ENCODE measurements at places on chromosomes 12 and 14.

DNA sequence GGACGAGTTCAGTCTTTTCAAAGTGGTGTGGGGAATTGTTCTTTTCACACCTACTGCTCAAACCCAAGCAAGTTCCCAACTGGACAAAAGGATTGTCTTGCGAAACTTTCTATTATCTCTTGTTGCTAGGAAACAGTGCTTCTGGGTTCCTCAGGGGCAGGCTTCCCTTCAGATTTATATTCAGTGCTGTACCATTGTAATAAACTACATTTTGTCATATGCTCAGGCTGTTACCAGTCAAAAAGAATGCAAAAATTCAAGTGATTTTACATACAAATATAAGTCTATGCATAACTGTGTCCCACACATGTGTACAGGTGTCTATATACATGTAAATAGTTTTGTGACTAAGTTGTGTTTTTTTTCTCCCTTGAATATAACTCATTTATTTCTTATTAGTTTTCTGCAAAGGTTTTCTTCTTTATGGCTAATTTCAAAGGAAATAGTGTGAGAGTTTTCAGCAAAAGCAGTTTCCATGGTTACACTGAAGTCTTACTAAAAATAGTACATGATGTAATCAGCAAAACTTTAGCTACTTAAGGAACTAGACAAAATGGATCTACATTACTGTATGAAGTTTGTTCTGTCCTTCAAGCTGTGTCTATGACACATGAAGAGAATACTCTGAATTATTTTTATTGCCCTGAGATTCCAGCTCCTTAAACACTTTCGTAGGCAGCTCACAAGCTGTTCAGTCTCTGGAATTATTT lies 430.2 kb upstream of the TMPO start:
- no peak for DNase-seq

- DNase-seq, result no peak
Observed at GRCh38 chr12:50387487-50387886, 8.9 kb downstream of the FAM186A start.

- DNase-seq, result no peak
Observed at GRCh38 chr14:103690332-103690731, 24.9 kb downstream of the XRCC3 start.

DNA sequence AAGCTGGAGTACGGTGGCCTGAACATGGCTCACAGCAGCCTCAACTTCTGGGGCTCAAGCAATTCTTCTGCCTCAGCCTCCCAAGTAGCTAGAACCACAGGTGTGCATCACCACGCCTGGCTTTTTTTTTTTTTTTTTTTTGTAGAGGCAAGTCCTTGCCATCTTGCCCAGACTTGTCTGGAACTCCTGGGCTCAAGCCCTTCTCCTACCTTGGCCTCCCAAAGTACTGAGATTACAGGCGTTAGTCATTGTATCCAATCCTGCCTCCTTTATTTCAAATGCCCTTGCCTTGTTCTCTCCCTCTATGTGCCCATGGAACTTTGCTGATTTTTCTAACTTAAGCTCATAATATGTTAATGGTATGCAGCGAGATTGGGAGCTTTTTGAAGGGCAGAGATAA lies 49.2 kb upstream of the PRICKLE1 start:
- no peak for DNase-seq

DNA sequence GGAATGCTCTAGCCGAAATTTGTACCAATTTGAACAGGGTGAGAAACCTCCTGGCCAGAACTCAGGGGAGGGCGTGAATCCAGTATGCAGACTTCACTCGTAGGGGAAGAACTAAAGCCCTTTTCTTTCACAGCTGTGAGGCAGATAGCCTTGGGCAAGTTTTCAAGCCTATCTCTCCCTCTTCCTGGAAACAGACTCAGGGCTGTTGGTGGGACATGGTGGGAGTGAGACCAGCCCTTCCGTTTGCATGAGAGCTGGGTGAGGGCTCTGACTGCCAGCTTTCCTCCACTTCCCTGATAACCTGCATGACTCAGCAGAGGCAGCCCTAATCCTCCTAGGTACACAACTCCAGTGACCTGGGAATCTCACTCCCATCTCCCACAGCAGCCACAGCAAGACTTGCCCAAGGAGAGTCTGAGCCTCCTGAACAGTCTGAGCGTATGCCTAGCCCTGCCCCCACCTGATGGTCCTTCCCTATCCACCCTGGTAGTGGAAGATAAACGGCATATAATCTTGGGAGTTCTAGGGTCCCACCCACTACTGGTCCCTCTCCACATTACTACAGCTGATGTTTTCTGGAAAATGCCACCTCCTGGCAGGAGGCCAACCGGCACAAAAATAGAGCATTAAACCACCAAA lies 170.1 kb upstream of the AMIGO2 start:
- no peak for DNase-seq

- DNase-seq, result no peak
Observed at GRCh38 chr12:47549258-47549657, 156.6 kb downstream of the RPAP3 start.

DNA sequence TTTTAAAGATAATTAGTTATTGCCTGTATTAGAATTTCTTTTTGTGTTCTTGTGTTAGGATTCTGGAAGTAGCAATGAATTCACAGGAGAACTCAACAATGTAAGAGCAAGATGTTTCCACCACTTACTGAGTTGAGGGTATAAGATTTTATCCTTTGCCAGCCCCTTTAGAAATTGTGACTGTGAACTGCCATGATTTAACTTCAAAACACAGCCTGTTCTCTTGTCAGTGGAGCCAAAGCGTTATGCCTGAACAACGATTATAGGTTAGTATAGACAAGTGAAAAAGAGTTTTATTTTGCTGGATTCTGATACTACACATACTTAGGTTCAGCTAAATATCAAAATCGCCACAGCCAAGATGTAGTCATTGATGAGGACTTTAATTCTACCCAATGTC lies 101.6 kb downstream of the CRADD start:
- DNase-seq, result no peak

GRCh38 chr14:104582662-104583061 lies 3.1 kb downstream of the C14orf180 start:
- DNase-seq, result no peak

- peak; percentile 21 for DNase-seq
Observed at GRCh38 chr14:84108746-84109457, 1421.0 kb upstream of the FLRT2 start.

GRCh38 chr14:38593476-38593875 lies 337.6 kb upstream of the CLEC14A start:
- no peak for DNase-seq

DNA sequence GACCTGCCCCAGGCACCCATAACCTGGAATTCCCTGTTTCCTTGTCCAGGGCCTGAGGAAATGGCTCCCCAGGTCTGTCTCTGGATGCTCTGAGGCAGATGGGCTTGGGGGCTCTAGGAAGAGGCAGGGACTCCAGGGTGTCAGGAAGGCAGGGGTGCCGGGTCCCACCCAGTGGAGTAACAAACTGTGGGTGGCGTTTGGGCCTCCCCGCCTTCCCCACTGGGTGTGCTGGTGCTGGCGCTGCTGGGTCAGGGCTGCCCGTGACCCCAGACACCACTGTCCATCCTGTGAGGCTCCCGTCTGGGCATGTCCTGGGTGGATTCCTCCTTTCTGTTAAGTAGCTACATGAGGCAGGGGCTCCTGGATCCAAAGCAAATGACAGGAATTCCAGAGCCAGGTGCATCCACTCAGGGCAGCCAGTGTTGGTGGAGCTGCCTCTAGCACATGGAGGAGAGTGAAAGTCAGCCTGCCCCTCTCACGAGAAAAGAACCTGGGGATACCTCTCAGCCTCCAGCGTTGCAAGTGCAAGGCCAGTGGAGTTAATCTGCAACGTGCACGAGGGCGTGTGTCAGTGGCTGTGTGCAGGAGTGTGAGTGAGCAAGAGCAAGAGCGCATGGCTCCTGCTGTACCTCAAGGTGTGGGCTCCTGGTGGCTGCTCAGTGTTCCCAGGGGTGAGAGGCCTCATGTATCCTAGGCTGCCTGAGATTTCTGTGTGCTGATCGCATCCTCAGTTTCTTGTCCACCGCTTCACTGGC lies 403.1 kb downstream of the TMEM121 start:
- no peak for DNase-seq

GRCh38 chr12:128418944-128419343 lies 152.0 kb downstream of the TMEM132C start:
- DNase-seq, result no peak

GRCh38 chr14:91681118-91681517 lies 50.8 kb downstream of the CATSPERB start:
- no peak for DNase-seq

DNA sequence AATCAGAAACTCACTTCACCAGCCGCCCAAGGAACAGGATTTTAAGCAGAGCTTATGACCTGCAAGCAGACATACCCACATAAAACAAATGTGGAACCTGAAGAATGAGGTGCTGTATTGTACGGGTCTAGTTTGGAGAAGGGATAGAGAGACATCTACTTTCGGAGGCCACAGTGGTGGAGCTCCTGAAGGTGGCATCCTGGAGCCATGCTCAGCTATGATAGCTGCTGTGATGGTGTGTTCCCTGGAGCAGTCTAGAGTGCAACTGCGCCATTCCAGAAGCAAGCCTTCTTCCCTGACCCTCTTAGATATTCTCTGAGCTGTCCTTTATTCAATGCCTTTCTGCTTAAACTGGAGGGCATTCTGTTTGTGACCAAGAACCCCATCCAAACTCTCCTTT lies 402.6 kb downstream of the FUT8 start:
- no peak for DNase-seq

DNA sequence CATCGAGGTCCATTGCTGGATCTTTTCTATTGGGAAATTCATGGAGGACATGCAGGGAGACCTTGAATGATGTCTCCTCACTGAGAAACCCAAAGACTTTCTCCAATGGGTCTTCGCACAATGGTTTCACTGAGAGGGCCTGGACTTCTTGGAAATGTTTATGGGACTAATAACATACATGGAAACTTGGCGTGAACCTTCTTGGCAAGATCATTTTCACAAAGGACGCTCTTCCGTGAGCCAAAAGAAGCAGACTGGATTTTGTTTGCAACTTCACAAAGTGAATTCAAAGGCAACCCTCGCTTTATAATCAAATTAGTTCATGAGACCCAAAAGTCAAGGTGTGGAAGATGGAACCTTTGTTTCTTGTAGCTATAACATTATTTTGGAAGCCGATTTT lies 154.4 kb downstream of the TMEM132C start:
- no peak for DNase-seq

DNA sequence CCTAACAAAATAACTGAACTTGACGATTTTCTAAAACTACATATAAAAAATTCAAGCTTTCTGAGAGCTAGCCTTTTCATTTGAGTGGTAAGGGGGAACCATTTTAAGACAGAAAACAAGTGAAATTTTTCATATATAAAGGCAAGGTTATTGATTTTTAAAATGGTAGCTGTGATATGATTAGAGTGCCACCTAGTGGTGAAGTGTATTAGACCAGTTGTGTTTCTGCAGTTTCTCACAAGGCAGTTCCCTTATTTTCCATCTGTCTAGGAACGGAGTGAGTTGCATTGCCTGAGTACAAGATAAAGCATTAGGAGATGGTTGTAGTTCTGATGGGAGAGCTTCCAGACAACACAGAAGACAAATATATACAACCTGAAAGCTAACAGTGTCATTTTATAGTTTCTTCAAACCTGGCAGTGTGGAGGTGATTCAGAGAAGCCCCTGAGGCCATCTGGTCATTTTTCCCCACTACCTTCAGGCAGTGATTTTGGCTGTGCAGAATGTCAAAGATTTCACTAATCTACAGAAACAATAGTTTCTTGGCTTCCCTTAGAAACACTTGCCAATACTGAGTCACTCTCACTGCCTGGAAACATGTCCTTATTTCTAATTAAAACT lies 180.8 kb downstream of the C12orf50 start:
- DNase-seq, result peak; percentile 65

GRCh38 chr14:64673748-64674147 lies 30.5 kb upstream of the PLEKHG3 start:
- no peak for DNase-seq

- DNase-seq, result no peak
Observed at GRCh38 chr14:72790887-72791566, 102.9 kb downstream of the DPF3 start.

DNA sequence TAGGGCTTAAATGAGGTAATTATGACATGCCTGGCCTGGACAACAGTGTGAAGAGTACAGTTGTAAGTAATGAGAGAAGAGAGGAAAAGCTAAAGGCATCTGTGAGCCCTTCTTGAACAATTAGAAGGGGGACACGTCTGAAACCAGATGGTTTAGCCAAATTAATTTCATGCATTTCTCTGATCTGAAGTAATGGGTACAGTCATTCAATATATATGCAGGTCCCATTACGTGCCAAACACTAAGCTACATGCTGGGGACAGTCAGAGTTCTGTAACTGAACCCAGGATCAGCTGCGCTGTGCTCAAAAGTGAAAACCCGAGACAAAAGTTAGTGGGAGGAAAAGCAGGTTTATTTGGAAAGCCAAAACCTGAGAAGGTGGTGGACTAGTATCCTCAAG lies 207.2 kb upstream of the TMTC1 start:
- DNase-seq, result peak; percentile 13

- no peak for DNase-seq
Observed at GRCh38 chr12:52038447-52038846, 12.8 kb upstream of the NR4A1 start.

DNA sequence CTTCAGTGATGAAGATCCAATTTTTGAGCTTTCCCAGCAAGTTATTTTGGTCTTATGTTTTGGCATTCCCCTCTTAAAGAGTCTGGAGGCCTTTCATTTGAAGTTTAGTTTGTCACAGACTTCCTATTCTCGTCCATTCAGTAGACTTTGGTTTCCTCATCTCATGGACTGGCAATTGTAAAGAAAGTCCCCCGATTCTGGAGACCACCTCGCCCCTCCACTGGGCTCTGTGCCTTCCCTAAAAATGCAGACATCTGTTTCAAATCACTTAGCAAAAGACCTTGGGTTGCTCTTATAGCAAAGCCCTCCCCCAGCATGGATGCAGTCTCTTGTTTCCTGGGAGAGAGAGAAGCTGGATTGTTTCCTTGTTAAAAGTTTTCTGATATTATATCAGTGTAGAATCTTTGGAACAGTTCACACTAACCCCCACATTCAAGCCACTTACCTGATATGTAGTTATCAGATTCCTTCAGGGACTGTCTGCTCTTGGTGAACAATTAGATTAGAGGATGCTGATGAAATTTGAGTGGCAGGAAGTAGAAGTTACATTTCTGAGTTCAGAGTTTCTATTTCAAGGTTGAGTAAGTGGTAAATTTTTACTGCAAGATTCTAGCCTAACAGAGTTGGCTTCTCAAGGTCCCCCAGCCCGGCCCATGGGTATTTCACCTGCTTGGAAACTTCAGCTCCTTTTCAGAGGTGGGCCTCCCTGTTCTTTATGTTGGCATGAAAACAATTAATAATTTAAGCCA lies 56.3 kb downstream of the PLXNC1 start:
- DNase-seq, result no peak

GRCh38 chr12:6792522-6793201 lies 3.3 kb downstream of the CD4 start:
- DNase-seq, result no peak

- no peak for DNase-seq
Observed at GRCh38 chr12:116043659-116044535, 233.6 kb downstream of the MED13L start.

GRCh38 chr14:33390335-33390734 lies 451.7 kb downstream of the NPAS3 start:
- no peak for DNase-seq

DNA sequence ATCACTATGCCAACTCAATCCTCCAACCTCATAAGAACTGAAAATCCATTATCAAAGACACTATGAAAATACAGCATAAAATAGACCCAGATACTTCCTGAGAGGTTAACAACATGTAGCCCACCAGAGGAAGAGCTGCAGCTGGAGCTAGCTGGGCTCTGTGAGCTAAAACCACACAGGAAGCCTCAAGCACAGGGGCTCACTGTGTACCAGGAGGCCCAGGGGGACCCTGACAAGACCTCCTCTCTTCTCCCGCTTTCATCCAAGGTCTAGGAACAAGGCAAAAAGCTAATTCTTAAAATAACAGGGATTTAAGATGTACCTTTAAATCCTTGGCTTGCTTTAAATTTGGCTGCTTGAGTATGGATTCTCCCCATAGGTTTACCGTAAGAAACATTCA lies 53.6 kb downstream of the EIF2S3B start:
- DNase-seq, result no peak
